Erythroblast (primary cell): ENCODE measurements at places on chromosomes 4 and X.

GRCh38 chr4:140069066-140069465, 84.9 kb downstream of the MAML3 start:
- no peak for DNase-seq

- no peak for DNase-seq
Measured at GRCh38 chrX:134706138-134706537, 47.9 kb upstream of the PLAC1 start.

GRCh38 chr4:7705062-7705461, 234.6 kb downstream of the AFAP1 start:
- DNase-seq: no peak

- DNase-seq: no peak
Measured at GRCh38 chrX:122418758-122419157, 765.3 kb upstream of the GRIA3 start.

- DNase-seq: no peak
Measured at GRCh38 chr4:120753854-120754253, 168.7 kb downstream of the PRDM5 start.
